ENCODE measurements at places on chromosomes 6 and 20.

GRCh38 chr6:9025796-9026394 is 590.5 kb upstream of the SLC35B3 start:
- DNase-seq, result no peak

- DNase-seq, result no peak
Observed at GRCh38 chr6:25973923-25974555, 11.4 kb downstream of the TRIM38 start.

- no peak for DNase-seq
Observed at GRCh38 chr6:141169419-141169818, 963.3 kb upstream of the GJE1 start.

DNA sequence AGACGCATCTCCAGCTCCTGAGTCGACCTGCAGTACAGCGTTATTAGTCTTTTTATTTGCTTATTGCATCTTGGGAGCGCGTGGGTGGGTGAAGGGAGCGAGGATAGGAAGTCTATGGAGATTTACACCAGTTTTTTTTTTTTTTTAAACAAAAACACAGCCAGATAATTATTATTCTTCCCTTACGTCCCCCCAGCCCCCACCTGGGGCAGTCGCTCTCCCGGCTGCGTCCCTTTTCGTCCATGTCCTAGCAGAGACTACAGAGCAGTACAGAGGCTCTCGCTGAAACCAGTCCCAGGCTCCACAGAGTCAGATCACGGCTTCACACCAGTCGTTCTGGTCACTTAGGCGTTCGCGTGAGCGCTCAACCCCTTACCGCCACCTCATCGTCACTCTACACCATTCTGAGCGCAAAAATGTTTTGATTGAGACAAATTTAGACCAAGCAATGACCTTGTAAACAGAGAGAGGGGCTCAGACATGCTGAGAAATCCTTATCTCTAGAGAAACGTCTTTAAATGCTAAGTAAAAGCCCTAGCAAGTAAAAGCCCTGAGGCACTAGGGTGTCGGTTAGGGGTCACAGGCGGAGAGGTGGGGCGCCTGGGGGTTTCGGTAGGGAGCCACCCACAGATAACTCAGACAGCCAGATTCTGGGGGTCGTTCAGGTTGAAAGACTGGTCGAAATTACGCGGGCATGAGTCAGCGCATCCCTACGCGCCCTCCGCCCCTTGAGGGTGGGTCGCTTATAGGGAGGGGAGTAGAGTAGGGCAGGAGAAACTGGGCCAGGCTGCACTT is 975 bp upstream of the PPT2 start:
- no peak for DNase-seq

DNA sequence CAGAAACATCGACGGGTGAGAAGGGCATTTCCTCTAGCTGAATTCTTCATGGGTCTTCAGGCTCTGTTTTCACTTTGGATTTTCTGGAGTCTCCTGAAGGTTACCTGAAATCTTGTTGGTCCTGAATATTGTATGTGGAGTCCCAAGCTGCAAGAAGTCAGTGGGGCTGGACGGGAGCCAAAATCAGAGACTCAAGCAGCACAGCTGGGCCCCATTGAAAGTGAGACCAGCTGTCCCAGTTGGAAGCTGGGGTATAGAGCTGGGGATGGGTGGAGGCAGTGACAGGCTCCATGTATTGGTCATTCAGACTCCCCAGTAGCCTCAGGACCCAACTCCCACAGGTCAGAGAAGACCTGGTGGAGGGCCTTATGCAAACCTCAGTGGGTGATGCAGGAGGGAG is 111.3 kb upstream of the MLN start:
- DNase-seq, result no peak

- peak; percentile 38 for DNase-seq
Observed at GRCh38 chr20:2688041-2688591, 4.5 kb upstream of the EBF4 start.

DNA sequence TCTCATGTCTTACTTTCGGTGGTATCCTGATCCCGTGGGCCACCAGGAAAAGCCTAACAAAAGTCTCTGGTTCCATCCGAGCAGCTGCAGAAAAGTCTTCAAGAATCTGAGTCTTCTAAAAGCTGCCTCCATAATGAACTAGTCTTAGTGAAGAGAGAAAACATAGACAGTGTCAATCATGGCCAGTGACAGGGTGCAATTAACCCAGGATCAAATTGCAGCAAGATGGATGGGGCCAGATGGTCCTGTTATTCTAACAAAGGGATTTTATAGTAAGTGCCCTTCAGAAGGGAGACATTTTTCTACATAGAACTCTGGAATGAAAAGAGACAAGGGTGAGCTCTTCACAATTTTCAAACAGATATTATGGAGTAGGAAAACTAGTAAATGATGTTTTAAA is 281.6 kb upstream of the ZFP64 start:
- DNase-seq, result no peak

GRCh38 chr6:35566794-35567193 is 54.1 kb upstream of the TULP1 start:
- DNase-seq, result no peak

GRCh38 chr6:71588490-71588889 is 297.9 kb upstream of the RIMS1 start:
- no peak for DNase-seq

DNA sequence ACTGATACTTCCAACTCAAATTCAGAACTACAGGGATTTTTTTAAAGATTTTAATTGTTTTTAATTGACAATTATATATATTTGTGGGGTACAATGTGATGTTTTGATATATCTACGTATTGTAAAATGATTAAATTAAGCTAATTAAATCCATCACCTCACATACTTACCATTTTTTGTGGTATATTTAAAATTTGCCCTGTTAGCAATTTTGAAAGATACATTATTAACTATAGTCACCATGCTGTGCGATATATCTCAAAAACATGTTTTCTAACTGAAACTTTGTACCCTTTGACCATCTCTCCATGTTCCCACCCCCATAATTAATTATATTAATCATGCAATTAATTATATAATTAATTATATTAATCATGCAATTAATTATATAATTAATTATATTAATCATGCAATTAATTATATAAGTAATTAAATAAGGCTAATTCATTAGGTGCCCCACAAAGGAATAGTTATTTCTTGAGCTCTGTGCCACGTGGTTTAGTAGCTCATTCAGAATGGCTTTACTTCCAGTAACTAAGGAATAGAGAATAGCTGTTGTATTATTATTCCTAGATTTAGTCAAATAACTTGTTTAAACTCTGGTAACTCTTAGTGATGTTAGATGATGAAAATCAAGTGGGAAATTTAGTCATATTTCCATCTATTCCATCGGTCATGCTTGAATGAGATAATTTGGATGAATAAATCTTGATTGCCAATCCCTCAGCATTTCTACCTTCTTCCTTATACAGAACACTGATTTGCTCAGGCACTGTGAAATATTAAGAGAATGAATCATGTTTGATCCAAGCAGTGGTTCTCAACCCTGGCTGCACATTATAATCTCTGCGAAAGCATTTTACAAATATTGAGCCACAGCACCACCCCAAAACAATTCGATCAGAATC is 25.1 kb downstream of the LOC128125822 start:
- DNase-seq, result no peak

DNA sequence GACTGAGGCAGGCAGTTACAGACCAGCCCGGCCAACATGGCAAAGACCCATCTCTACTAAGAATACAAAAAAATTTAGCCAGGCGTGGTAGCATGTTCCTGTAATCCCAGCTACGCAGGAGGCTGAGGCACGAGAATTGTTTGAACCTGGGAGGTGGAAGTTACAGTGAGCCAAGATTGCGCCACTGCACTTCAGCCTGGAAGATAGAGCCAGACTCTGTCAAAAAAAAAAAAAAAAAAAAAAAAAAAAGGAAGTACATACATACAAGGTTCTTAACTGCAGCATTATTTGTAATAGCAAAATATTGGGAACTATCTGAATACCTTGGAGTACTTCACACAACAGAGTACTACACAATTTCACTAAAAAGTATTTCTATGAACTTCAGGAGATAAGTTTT is 183.5 kb upstream of the OLIG3 start:
- DNase-seq, result no peak

DNA sequence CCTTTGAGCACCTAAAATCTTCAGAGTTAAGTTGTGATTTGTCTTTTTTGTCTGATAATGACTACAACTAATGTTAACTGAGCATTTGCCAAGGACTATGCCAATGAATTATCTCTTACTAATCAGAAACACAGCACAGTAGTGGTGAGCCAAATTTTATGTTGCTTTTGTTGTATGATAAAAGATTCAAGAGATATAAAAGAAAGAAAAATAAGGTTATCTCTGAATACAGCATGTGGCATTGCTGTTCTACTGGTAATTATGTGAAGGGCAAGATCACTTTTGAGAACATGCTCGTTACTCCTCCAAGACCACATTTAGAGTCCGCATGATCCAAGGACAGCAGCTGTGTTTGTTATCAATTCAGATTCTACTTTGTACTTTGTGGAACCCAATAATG is 133.4 kb upstream of the MYLIP start:
- DNase-seq, result no peak

Data from activated naive CD4-positive, alpha-beta T cell (primary cell).